Bronchial epithelial cell (primary cell): ENCODE measurements at places on chromosomes 2 and 18. TPM values are rescaled to one million over a fixed set of nuclear protein-coding genes. Genes with fewer than 3 reads are reported as not detected.

DNA sequence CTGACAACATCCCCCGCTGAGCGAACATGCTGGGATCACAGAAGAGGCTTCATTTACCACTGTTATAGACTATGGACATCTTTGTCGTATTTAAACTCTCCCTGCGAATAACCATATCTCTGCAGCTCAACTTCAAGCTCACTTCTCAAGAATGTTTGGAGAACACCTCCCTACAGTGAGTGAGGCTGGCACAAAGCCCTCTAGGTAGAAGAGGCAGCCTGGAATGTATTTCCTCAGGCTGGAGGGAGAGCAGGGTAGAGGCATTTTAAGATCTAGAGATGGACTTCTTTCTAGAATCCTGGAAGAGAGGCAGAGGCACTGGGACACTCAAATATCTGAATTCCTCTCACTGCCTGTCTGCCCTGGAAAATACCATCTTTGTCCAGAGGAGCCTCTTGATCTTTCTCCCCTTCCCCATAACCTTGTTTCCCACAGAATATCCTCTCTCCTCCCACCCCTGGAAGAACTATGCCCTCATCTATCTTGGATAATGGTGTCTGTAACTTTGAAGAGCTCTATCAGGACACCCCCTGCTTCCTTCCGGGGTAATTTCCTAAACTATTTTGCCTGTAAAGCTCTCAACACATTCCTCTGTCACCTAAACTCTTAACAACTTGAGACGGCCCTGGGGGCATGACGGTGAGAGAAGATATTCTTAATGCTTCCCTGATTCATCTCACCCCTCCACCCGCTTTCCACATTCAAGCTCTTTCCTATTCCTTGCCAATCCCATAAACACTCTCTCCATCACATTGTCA lies 2.4 kb upstream of the ANTXR1 start:
- DNase-seq, result no peak

GRCh38 chr2:68849579-68850030 lies 21.6 kb downstream of the BMP10 start:
- DNase-seq, result peak; percentile 31

DNA sequence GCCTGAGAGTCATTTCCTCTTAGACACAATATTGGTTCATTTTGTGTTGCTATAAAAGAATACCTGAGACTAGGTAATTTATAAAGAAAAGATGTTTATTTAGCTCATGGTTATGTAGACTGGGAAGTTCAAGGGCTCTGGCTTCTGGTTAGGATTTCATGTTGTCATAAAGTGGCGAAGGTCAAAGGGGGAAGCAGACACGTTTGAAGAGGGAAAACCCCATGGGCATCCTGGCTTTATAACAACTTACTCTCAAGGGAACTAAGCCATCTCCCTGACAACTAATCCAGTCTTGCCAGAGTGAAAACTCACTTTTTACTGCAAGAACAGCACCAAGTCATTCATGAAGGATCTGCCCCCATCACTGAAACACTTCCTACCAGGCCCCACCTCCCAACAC lies 89.7 kb upstream of the RNF152 start:
- DNase-seq, result no peak

The CLHC1 gene
- 6.8 and 10.1 TPM in 2 replicates for total RNA-seq

The XIRP2 gene
- not detected in 2 replicates for total RNA-seq

The TFCP2L1 gene
- total RNA-seq, result 5.5 and 10.6 TPM in 2 replicates
